HFFc6 (cell line): ENCODE measurements at places on chromosomes 3 and 15. TPM values are rescaled to one million over a fixed set of nuclear protein-coding genes. Genes with fewer than 3 reads are reported as not detected.

Gene ZNF80
- not detected in 3 replicates for total RNA-seq

- peak within 1 kb of the TSS; percentile 75 for H3K4me3 ChIP-seq
- H3K27me3 ChIP-seq, result peaks cover 66% of the 10 kb centered on the region
- H3K4me1 ChIP-seq, result peaks cover 44% of the 10 kb centered on the region
- DNase-seq, result no peak
- no peak within 1 kb of the TSS for H3K27ac ChIP-seq
Observed at GRCh38 chr3:27721717-27722564, at the start of gene EOMES. Gene EOMES, minus strand, starts transcription at chr3:27722323. Its CDS starts 29 bp downstream, at chr3:27722294.

- H3K27ac ChIP-seq, result no peak overlapping the region
- H3K27me3 ChIP-seq, result no peaks in the 10 kb centered on the region; the same call in 1 of the 2 replicates
- peaks cover 14% of the 10 kb centered on the region for H3K4me1 ChIP-seq
- no peak overlapping the region for H3K4me3 ChIP-seq
- peaks cover 1% of the 10 kb centered on the region for H3K36me3 ChIP-seq
Observed at GRCh38 chr15:101010781-101011180, 91.6 kb downstream of the LRRK1 start.

- H3K27ac ChIP-seq, result peak overlapping the region; percentile 81
- peak; percentile 58 for DNase-seq
- no peaks in the 10 kb centered on the region; the same call in 1 of the 2 replicates for H3K27me3 ChIP-seq
- H3K4me1 ChIP-seq, result peaks cover 49% of the 10 kb centered on the region
- H3K4me3 ChIP-seq, result peak overlapping the region; percentile 48
- peaks cover 5% of the 10 kb centered on the region; the same call in 1 of the 2 replicates for H3K36me3 ChIP-seq
Observed at GRCh38 chr3:195159814-195160165, 111.2 kb downstream of the XXYLT1 start.

- peaks cover 11% of the 10 kb centered on the region for H3K4me1 ChIP-seq
- no peaks in the 10 kb centered on the region; the same call in 1 of the 2 replicates for H3K27me3 ChIP-seq
- no peak for DNase-seq
- no peaks in the 10 kb centered on the region for H3K36me3 ChIP-seq
Observed at GRCh38 chr3:16768956-16769355, 115.8 kb upstream of the PLCL2 start.

DNA sequence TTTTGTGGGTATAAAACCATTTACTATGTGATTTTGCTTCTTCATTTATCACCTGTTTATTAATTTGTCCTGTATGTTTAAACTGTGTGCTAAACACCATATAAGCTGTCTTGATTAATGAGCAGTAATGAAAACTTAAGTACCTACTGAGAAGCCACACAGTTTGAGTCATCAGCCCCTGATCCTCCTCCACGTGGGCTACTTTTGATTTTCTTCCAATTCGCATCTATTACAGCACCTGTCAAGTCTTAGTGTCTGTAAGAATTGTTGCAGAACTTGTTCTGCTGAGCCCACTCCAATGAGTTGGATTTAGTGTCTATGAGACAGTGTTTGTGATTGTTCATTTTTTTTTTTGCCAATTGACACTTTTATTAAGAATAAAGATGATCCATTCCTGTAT lies 16.8 kb downstream of the EPHA6 start:
- H3K4me3 ChIP-seq, result no peak overlapping the region
- no peaks in the 10 kb centered on the region for H3K4me1 ChIP-seq
- DNase-seq, result no peak
- no peak overlapping the region for H3K27ac ChIP-seq
- no peaks in the 10 kb centered on the region for H3K27me3 ChIP-seq
- H3K36me3 ChIP-seq, result no peaks in the 10 kb centered on the region

DNA sequence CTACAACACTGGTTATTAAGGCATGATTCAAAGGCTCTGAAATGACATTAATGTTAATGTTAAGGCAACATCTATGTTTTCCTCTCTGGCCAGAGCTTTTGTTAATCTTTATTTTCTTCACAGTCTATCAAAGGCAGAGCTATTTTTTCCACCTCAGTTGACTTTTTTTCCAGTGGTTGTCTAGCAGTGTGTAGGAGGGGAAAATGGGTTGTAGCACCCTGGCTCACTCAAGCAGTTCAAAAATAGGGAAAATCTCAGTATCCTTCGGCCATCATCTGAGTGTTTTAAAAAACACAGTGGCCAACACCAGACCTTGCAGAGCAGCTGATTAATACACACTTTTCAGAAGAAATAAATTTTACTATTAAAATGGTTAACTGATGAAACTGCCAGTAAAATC lies 21.4 kb downstream of the CBLB start:
- no peaks in the 10 kb centered on the region for H3K27me3 ChIP-seq
- H3K36me3 ChIP-seq, result peaks cover 13% of the 10 kb centered on the region; the same call in 1 of the 2 replicates
- no peak for DNase-seq
- H3K27ac ChIP-seq, result no peak overlapping the region

- H3K36me3 ChIP-seq, result no peaks in the 10 kb centered on the region
- no peaks in the 10 kb centered on the region for H3K4me1 ChIP-seq
- no peak overlapping the region for H3K4me3 ChIP-seq
- no peak overlapping the region for H3K27ac ChIP-seq
- H3K27me3 ChIP-seq, result no peaks in the 10 kb centered on the region
Observed at GRCh38 chr15:47950447-47950846, 170.3 kb upstream of the SLC24A5 start.
